ENCODE measurements at places on chromosomes 1 and 21. TPM values are rescaled to one million over a fixed set of nuclear protein-coding genes. Genes with fewer than 3 reads are reported as not detected.

The FHAD1 gene
- 0.19 TPM for total RNA-seq

The TMEM51 gene
- total RNA-seq: 5.2 TPM

The TRIM58 gene
- 0.06 TPM for total RNA-seq

The TNNI3K gene
- total RNA-seq: not detected

The FBXO2 gene
- total RNA-seq: 3.7 TPM

The SLC44A3 gene
- total RNA-seq: 2.1 TPM

The MACO1 gene
- 15.1 TPM for total RNA-seq

The BARHL2 gene
- under 0.01 TPM for total RNA-seq

The RPE65 gene
- not detected for total RNA-seq

The OLFML2B gene
- 0.13 TPM for total RNA-seq

The F13B gene
- not detected for total RNA-seq

The PCNT gene
- 29.9 TPM for total RNA-seq

The PGLYRP3 gene
- total RNA-seq: 0.16 TPM

The AJAP1 gene
- 0.13 TPM for total RNA-seq

The NFASC gene
- 0.06 TPM for total RNA-seq

The OR2M3 gene
- not detected for total RNA-seq

The KCNA3 gene
- not detected for total RNA-seq

The LCE2C gene
- not detected for total RNA-seq

The DUSP23 gene
- total RNA-seq: 18.2 TPM

The RNASEL gene
- 2.3 TPM for total RNA-seq

The SPATA1 gene
- total RNA-seq: 0.82 TPM

The ABCB10 gene
- 15.5 TPM for total RNA-seq

Data from bladder microvascular endothelial cell (primary cell).